ENCODE measurements at places on chromosomes 3 and 15.

DNA sequence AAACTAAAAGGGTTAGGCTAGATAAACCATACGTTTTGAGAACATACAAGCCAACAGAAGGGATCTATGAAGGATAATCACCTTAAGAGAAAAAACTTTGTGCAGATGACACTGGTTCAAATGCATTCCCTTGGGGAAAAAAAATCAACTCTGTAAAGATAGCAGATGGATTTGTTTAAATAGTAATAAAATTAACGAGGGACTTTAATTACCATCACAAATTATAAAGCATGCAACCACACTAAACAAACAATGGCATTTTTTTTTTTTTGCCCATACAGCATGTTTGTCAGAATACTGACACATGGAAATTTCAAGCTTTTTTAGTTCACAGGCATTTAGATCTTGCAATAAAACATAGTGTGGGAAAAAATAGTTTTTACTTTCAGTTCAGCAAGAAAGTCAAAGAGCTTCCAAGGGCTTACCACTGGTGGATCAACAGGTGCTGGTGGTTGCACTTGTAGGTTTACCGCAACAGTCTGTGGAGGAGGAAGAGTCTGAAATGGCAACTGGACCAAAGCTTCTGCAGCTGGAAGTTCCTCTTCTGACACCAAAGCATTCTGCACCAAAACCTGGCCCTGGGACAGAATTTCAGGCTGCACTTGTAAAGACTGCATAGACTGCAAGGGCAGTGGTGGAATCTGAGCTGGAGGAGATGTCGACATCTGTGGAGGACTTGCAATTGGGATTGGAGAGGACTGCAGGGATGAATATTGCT lies 53.1 kb downstream of the PHC3 start:
- DNase-seq, result peak; percentile 42

DNA sequence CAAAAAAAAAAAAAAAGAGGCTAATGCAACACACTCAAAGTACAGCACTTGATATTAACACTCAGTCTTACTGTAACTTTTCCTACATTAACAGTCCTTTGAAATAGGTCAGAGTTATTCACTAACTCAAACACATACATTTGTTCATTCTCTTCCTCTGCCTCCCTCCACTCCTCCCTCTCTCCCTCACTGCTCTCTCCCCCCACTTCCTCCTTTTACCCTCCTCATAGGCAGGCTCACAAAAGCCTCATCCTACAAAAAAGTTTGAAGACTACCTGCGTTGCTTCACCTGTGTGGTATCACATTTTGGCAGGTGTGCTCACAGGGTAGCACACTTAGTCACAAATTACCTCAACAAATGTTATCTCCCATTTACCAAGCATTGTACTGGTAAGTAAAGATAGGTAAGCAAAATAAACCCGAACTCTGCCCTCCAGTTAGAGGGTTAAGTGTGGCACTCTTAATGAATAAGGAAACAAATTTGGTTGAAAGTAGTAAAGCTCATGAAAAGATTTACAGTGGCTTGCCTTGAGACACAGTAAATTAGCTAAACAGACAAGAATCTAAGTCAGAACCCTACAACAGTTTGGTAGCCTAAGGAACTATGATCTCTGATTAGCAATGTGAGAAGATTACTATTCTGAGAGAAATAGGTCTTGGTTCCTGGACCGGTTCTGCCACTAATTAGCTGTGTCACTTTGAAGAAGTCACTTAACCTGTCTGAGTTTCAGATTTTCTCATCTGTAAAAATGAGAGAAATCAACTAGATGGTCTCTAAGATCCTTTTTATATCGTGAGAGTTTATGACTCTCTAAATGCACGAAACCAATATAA lies 151.0 kb upstream of the MLF1 start:
- DNase-seq, result no peak

DNA sequence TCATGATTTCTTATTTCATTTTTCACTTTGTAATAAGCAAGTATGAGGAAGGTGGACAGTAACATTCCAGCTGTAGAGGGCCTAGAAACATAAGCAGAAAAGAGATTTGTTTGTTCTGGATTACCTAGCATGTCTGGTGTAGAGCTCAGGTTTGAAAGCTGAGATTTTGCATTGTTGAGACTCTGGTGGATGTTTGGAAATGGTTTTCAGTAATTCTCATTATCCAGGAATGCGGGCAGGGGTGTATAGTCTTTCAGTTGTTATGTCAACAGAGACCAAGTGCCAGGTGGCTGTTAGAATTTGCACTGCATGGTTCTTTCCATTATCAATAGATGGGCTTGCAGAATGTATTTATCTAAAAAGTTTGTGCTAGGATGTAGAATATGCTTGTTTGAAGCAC lies 10.9 kb downstream of the GPD1L start:
- DNase-seq, result no peak

- DNase-seq, result no peak
Observed at GRCh38 chr3:143914257-143914656, 57.4 kb upstream of the DIPK2A start.

DNA sequence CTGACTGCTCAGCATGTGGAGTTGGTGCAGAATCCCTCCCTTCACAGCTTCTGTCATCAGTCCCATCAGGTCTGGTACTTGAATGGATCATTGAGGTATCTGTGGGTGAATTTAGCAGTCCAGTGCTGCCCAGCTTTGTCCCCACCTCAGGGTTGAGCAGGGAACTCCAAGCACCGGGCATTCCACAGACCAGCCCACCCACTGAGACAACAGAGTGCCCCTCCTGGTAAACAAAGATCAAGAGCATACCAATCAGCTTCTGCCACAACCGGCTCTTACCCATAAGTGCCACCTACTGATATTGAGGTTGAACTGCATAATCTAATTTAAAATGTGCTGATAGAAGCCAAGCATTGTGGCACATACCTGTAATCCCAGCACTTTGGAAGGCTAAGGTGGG lies 57.1 kb upstream of the FXR1 start:
- peak; percentile 15 for DNase-seq

GRCh38 chr3:149442043-149442442 lies 32.5 kb upstream of the TM4SF4 start:
- DNase-seq, result no peak

DNA sequence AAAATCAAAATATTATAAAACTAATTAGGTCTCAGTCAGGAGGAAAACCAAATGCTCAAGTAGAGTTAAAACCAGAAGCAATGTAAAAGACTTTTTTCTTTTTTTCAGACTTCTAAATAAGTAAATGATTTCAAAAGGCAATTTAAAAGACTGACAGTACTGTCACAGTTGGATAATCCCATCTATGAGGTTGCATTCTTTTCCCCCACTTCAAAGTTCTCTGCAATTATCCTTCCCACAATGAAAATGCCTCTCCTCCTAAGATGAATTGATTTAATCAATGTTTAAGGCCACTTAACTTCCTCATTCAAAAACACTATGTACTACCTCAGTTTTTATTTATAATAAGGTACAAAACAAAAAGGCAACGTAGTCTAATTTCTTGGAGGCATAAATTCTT lies 8.1 kb downstream of the MRPL3 start:
- no peak for DNase-seq

- no peak for DNase-seq
Observed at GRCh38 chr3:190825386-190826016, 37.0 kb downstream of the GMNC start.

GRCh38 chr3:189966843-189967242 lies 153.9 kb downstream of the P3H2 start:
- no peak for DNase-seq

DNA sequence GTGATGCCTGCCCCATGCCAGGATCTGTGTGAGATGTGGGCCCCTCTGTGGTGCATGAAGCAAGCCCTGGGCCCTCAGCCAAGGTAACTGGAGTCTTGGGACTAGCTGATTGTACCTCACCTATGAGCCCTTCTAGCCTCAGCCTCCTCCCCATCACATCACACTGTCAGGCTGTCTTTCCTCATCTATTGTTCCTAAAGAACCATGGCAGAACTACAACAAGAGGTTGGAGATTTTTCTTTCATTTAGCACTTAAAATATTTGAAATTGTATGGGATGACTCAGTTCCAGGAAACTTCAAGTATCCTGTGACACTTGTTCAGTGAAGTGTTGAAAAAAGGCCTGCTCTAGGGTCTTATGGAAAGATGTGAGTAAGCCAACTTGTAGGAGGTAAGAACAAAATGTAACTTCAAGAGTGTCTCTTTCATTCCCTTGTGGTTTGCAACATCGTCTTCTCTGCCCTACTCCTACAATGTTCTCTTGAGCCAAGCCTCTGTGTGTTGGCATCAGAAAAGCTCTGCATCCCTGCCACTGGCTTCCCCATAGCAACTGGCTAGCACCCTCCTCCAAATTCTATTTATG lies 58.7 kb upstream of the TIPARP start:
- peak; percentile 9 for DNase-seq

- no peak for DNase-seq
Observed at GRCh38 chr3:40073310-40074007, 236.0 kb upstream of the EIF1B start.

DNA sequence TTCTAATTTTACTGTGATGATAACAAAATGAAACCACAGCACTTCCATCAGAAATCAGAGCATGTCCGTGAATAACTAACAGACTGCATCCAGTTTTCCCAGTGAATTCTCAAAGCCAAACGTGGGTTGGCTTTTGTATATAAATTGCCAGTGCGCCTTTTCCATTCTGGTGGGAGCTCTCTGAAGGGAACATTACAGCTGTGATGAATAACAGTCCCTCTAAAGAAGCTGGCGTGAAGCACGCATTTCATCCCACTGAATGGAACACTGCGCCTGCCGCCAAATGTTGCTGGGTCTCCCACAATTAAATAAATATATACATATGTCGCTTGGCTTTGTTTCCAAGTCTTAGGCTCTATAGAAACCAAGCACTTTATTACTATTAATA lies 113.0 kb upstream of the PFN2 start:
- no peak for DNase-seq

DNA sequence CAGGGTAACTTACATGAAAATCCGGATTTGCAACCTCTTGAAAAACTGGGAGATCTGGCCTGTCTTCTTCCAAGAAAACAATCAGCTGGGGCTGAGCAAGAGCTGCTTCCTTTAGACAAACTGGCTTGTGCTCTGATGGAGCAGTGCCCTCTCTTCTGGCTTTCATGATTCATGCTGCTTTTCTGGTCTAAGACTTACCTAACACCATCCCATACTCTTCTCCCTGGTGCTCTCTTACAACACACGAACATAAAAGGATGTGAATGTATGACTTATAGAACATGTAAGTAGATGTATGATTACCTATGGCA lies 9.9 kb downstream of the TJP1 start:
- DNase-seq, result no peak

GRCh38 chr3:49035281-49035680 lies 6.1 kb upstream of the IMPDH2 start:
- DNase-seq, result no peak

GRCh38 chr3:153277029-153277428 lies 115.0 kb downstream of the RAP2B start:
- DNase-seq, result no peak

- DNase-seq, result no peak
Observed at GRCh38 chr3:193841581-193841980, 248.6 kb downstream of the OPA1 start.

DNA sequence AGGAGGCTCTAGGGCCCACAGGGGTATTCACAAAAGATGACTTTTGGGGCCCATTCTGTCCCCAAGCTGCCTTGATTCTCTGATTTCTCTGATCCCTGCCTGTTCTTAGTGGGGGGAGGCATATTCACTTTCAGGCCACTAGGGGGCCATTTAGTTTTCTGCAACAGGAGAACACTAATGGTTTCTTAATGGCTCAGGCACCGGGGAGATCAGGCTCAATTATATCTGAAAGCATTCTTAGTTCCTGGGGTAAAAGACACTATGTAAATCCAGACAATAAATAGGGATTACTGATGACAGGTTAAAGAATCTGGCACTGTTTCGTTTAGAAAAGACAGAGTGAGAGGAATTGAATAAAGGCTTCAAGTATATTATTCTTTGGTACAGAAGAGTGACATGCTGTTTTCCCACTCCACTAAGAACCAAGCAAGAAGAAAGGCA lies 2.5 kb upstream of the INAFM2 start:
- DNase-seq, result peak; percentile 79

DNA sequence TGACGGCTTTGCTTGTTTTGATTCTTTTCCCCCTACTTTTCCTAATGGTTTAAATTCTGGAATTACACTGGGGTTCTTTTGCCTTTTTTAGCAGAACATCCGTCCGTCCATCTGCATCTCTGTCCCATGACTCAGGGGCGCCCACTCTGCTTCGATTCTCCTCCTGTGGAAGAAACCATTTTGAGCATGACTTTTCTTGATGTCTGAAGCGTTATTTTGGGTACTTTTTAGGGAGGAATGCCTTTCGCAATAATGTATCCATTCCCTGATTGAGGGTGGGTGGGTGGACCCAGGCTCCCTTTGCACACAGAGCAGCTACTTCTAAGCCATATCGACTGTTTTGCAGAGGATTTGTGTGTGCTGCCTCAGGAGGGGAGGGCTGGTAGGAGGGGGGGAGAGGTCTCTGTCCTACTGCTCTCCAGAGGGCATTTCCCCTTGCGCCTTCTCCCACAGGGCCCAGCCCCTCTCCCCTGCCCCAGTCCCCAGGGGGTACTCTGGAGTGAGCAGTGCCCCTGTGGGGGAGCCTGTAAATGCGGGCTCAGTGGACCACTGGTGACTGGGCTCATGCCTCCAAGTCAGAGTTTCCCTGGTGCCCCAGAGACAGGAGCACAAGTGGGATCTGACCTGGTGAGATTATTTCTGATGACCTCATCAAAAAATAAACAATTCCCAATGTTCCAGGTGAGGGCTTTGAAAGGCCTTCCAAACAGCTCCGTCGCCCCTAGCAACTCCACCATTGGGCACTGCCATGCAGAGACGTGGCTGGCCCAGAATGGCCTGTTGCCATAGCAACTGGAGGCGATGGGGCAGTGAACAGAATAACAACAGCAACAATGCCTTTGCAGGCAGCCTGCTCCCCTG lies 19.5 kb upstream of the BSN start:
- DNase-seq, result no peak

DNA sequence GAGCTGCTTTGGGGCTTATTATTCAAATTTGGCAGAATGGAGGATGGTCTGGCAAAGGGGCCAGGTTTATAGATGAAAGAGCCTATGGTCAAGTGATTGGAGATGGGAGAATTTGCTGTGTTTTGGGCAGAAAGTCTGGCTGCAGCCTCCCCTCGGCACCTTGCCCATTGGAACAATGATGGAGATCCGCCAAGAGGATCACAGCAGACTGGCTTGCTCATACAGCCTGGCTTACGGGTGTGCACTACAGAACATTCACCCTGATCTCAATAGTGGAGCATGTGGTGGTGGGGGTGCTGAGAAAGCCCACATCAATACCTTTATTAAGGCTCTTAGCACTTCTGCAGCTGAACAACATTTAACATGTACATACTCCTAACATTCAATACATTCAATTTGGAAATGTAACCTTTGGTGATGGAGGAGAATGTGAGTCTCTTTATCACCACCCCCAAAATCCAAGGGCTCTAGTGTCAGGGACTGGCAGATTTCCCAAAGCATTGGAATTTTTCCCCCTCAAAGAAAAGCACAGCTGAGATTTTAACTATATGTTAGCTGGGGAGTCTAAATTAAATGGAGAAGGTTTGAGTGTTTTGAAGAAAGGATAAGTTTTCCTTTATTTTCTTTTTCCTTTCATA lies 118.4 kb upstream of the TMC3 start:
- no peak for DNase-seq

Measured in NCI-H2171 treated with DMSO at 0.1 percent for 48 hours (cell line).